ENCODE measurements at places on chromosomes 5 and 9. TPM values are rescaled to one million over a fixed set of nuclear protein-coding genes. Genes with fewer than 3 reads are reported as not detected.

Gene CXCL14
- not detected for total RNA-seq

- no peak for DNase-seq
Measured at GRCh38 chr9:100731557-100731956, 153.7 kb downstream of the CAVIN4 start.

DNA sequence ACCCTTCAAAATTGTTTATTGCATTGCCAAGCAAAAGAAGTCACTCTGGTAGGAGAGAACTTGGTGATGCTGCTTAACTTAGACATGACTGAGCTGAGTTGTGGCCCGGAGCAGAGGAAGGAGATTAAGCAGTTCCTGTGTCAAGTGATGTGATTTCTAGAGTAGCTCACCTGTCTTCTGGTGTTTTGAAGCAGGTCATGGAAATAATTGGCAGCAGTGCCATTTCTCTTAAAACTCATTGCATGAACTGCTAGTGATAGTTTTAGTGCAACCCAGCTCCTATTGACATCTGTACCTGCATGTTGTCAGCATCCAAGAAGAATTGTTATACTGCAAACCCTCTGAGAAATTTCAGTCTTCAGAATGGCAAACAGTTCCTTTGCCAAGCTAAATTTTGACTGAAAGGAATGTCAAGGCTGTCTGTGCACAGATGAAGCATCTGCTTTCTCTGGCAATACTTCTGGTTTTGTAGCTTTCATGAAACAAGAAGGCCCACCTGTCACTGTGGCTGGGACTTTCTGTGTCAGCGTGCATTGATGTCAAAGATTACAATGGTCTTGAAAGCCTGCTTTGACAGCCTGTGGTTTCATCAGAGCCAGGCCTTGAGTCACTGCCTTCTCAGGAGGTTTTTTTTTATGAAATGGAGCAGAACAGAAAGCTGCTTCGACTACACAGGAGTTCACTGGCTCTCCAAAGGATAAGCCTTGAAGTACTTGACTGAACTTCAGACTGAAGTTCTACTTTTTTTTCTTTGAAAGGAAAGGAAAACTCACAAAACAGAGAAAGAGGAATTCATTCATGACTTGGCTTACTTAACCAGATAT lies 90.6 kb downstream of the RALGPS1 start:
- no peak for DNase-seq

- peak; percentile 6 for DNase-seq
Measured at GRCh38 chr9:21110708-21111576, 30.7 kb downstream of the IFNW1 start.

GRCh38 chr5:123696921-123697341 lies 185.0 kb downstream of the CSNK1G3 start:
- DNase-seq, result no peak
